Stimulated activated CD4-positive, alpha-beta T cell treated with anti-CD3 and anti-CD28 coated beads, Interleukin-1b, Interleukin-23, amount 100 ng/mL, for 1 hour (primary cell): ENCODE measurements at places on chromosomes 16 and 17.

DNA sequence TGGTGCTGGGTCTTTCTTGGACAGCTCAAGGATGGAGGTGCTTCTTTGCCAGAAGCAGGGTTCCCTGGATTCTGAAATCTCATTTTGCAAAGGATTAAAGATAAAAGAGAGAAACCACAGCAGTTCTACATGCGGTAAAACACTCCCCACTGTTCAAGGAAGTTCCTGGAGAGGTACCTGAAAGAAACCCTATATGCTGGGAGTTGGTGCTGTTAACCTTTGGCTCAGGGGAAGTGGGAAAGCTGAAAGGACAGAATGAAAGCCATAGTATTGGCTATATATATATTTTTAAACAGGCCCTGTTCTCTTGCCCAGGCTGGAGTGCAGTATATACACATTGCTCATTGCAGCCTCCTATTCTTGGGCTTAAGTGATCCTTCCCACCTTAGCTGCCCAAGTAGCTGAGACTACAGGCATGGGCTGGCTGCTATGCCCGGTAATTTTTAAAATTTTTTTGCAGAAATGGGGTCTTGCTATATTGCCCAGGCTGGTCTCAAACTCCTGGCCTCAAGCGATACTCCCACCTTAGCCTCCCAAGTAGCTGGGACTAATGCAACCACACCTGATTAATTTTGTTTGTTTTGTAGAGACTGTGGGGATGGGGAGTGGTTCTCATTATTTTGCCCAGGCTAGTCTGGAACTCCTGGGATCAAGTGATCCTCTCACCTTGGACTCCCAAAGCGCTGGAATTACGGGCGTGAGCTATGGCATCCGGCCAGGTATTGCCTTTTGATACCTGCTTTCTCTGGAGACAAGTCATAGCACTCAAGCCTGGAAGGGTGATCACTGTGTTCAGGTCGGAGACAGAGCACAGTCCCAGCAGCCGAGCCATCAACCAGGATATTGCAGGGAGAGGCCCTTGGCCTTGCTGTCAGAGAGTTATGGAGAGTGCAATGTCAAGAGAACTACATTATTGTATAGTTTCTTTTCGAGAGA lies 55.2 kb downstream of the MSI2 start:
- DNase-seq, result no peak

GRCh38 chr17:4478318-4478830 lies 20.3 kb upstream of the SPNS2 start:
- no peak for DNase-seq

GRCh38 chr17:60398227-60398959 lies 6.5 kb upstream of the USP32 start:
- DNase-seq, result no peak

DNA sequence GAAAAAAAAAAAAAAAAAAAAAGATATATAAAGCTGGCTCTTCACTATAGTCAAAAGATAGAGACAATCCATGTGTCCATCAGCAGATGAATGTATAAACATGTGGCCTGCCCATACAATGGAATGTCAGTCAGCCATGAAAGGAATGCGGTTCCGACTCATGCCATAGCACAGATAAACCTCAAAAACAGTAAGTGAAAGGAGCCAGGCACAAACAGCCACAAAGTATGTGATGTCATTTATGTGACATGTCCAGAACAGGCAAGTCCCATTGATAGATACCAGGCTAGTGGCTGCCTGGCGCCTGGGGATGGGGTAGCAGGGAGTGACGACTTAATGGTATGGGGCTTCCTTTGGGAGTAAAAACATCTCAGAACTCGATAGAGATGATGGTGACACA lies 155.7 kb downstream of the CMIP start:
- no peak for DNase-seq

DNA sequence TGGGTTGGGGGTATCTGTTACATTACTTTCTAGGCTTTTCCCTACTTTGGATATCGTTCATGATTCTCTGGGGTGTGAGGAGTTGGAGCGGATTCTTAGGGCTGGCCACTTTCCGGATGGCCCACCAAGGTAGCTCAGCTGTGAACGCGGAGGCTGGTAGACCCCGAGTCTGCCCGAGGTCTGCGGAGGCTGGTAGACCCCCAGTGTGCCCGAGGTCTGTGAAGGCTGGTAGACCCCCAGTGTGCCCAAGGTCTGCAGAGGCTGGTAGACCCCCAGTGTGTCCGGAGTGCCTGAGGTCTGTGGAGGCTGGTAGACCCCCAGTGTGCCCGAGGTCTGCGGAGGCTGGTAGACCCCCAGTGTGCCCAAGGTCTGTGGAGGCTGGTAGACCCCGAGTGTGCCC lies 99.2 kb upstream of the ZNF469 start:
- no peak for DNase-seq

DNA sequence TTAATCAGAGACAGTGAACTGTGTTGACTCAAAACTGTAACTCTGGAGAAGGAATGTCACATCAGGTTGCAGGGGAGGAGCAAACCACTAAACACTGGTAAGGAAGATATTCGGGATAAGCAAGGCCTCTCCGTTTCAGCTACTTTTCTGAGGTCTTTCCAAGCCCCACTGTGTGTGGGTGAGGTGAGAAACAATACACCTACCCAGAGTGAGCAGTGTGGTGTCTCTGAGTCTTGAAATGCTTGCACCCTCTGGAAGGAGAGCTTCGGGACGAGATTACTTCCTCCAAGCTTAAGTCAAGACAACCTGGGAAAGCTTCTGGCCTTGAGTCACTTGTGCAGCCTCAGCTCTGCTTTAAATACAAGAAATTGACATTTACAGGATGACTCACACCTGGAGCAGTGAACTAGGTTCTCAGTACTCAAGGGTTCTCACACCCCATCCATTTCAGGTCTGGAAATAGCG lies 2.5 kb upstream of the MAP3K14 start:
- no peak for DNase-seq

DNA sequence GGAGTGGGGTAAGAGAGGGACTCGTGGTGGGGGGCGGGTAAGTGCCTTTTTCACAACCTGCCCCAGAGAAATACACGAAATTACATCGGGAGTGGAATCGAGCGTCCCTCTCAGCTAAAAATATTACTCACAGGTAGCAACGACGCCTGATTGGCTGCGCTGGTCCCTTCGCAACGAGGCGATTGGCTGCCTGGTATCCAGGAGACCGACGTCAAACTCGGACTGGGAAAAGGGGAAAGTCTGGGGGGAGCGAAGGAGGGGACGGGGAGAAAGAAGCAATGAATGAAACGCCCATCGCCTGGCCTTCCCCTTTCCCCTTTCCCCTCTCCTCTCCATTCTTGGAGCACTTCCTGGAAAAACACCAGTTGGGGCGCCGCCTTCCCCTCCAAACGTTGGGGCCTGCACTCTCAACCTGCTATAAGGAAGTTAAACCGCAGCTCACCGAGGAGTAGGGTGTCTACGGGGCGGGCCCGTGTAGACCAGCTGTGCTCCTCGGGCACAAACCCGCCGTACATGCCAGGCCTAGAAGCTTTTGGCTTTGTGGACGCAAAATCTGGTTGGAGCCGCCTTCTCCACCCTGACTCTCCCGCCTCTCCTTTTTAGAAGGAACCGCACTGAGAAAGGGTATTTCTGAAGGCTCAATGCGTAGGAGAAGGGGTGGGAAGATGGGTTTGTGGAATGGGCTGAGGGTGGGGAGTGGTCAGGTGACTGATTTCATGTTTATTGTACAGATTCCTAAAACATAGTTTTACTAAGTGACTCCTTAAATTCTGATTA lies 1.4 kb upstream of the TOB1 start:
- DNase-seq, result peak; percentile 49

DNA sequence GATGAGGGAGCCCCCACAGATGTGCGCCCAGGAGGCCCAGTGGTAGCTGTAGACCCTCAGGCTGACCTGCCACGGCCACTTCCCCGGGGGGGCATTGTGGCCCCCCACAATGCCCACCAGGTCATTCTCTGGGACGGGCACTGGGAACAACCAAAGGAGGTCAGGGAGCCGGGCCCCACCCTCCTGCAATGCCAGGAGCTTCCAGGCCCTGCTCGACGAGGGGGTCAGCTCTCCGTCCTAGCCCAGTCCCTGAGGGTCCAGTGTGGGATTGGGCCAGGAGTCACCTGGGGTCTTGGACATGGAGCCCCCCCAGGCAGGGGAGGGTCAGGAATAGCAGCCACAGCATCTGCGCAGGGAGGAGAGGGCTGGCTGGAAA lies 7.0 kb downstream of the TPSD1 start:
- no peak for DNase-seq

DNA sequence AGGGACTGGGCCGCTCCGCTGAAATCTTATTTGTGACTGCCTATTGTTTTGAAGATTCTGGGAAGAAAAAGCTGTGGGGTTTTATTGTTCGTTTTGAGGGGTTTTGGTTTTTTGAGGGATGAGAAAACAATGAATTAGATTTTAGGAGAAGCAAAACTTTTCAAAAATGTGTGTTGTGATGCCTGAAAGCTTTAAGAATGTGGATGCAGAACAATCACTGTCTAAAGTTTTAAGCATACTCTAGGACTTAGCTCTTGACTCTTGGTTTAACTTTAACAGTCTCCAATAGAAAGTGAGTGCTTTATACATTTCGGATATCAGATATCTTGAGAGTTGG lies 899 bp downstream of the CFAP52 start:
- DNase-seq, result no peak

GRCh38 chr17:30321314-30321713 lies 12.5 kb downstream of the TMIGD1 start:
- DNase-seq, result no peak

- DNase-seq, result no peak
These were observed 19.2 kb downstream of the GJD3 start for GRCh38 chr17:40345161-40345993.

GRCh38 chr16:56961386-56961785 lies 364 bp upstream of the CETP start:
- DNase-seq, result no peak

GRCh38 chr17:36752096-36752888 lies 150.9 kb downstream of the MRM1 start:
- DNase-seq, result no peak

GRCh38 chr16:4613636-4614570 lies 785 bp downstream of the UBALD1 start:
- peak; percentile 12 for DNase-seq

GRCh38 chr16:81879625-81880024 lies 100.5 kb downstream of the PLCG2 start:
- DNase-seq, result no peak

GRCh38 chr16:88610080-88610479 lies 28.3 kb upstream of the IL17C start:
- DNase-seq, result no peak

DNA sequence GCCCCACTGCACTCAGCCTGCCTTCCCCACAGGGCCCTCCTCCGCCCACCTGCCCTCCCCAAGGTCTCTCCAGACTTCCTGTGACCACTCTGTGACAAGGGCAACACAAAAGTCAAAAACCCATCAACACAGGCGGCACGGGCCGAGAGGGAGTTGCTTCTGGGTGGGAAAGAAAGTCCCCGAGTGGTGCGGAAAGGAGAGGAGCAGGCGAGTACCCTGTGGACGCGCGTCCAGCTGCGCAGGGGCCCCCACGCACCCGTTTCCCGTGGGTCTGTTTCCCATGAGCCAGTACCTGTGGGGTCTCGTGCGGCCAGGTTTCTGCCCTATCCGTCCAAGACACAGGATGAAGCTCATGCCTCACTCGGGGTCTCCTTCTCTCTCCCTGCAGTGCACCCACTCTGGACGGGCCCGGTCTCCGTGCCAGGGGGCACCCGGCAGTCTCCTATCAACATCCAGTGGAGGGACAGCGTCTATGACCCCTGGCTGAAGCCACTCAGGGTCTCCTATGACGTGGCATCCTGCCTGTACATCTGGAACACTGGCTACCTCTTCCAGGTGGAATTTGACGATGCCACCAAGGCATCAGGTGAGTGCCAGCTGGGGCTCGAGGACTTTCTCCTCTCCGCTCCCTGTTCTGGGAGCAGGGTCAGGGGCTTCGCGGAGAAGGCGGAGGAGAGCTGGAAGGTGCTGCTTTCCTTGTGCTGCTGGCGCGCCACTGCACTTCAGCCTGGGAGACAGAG lies 12.2 kb downstream of the CD2BP2 start:
- DNase-seq, result no peak

- no peak for DNase-seq
These were observed 362.4 kb downstream of the SLC39A11 start for GRCh38 chr17:72730077-72730476.

DNA sequence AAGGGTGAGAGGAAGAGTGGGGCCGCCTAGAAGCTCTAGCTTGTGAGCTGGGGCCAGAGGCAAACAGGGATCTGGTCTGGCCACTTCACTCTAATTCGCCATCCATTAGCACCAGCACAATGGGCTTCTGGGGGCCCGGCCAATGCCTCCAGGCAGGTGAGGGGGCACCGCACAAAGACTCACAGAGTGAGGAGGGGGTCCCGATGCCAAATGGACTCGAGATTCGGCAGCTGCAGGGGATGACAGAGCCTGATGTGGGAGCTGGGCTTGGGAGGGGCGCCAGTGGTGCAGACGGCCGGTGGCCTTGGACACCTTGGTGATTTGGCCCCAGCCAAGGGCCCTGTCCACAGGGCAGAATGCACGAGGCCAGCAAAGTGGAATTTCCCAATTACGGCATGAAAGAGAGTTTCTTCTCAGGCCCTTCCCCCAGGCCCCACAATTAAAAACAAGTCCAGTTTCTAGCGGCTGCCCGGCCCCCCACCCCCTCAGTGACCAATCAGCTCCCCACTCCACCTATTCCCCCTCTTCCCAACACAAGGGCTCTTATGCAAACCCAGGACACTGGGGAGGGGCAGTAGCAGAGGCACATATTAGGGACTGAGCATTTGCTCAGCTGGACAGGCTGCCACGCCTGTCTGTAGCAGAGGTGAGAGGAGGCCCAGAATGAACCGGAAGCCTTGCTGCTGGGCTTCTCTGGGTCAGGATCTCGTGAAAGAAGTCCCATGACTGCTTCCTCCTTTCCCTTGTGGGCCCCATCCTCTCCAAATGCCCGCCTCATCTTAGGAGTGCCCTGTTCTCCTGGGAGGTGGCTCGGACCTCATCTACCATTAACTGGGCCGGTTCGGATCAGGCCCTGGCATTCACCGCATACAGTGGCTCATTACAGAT lies 39.4 kb upstream of the MTSS2 start:
- DNase-seq, result no peak

- peak; percentile 5 for DNase-seq
These were observed 660 bp downstream of the RBBP6 start for GRCh38 chr16:24539850-24540601.

DNA sequence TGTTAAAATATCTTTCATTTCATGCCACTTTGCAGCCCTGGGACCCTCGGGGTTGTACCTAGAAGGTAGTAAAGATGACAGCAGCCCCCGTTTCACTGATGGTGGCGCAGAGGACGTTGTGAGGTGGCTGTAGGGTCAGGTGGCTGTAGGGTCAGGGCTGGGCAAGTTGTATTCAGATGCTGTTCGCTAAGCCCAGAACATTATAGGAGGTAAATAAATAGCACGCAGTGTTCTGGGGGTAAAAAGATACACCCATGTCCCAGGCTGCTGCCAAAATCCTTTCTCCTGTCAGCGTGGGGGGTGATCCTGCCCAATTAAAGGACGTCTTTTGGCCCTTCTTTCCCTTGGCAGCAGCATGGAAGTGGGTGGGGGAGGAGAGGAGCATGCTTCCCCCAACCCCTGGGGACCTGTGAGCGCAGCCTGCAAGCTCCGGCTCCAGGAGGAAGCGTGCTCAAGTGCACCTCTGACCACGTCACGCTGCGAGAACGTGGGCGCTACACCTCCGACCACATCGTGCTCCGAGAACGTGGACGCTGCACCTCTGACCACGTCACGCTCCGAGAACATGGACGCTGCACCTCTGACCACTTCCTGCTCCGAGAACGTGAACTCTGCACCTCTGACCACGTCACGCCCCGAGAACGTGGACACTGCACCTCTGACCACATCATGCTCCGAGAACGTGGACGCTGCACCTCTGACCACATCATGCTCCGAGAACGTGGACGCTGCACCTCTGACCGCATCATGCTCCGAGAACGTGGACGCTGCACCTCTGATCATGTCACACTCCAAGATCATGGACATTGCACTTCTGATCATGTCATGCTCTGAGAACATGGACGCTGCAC lies 182.1 kb downstream of the RPTOR start:
- DNase-seq, result no peak

- no peak for DNase-seq
These were observed 22.8 kb downstream of the GLG1 start for GRCh38 chr16:74583926-74584666.
